Dermis blood vessel endothelial cell (primary cell): ENCODE measurements at places on chromosomes 13 and 19. TPM values are rescaled to one million over a fixed set of nuclear protein-coding genes. Genes with fewer than 3 reads are reported as not detected.

The FREM2 gene
- total RNA-seq, result under 0.01 and 0.05 TPM in 2 replicates

The CACNG6 gene
- 0.84 and 0.85 TPM in 2 replicates for total RNA-seq

DNA sequence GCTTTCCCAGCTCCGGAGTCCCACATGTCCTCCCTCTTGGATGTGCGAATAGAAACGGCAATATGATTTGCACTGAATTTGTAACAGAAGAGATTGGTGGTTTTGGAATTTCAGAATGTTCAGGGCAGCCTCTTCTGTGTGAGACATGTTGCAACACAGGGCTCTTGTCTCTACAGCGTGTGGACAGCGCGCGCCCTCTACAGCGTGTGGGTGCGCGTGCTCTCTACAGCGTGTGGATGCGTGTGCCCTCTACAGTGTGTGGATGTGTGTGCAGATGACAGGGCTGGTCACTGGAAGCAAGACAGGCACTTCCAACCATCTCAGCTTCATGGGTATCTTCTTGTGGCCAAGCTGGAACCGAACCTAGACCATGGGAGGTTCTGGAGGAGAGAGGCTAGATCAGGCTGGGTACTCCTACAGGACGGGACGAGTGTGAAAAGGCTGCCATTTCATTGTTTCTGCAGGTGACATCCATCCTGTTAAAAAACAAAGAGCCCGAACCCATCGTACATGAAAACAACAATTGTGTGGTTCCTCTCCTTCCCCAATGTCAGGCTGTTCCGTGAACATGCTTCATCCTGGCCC lies 78.4 kb downstream of the TEX29 start:
- no peak for DNase-seq

GRCh38 chr13:100280681-100281080 lies 191.8 kb downstream of the PCCA start:
- DNase-seq, result no peak

DNA sequence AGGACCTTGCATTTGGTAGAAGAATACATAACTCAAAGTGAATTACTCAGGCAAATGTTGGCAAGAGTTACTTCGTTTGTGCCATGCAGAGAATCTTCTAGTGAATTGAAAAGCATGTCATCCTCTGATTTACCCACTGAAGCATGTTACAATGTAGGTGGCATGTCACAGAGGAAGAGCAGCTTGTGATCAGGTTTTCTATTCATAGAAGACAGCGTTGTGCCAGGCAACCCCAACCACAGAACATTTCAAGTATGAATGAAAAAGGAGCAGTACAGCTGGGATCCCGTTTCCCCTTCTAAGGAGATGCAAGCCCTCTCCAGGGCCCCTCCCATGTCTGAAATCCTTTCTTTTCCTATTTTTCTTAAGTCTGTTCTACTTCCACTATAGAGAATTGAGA lies 6.0 kb upstream of the KATNAL1 start:
- no peak for DNase-seq

DNA sequence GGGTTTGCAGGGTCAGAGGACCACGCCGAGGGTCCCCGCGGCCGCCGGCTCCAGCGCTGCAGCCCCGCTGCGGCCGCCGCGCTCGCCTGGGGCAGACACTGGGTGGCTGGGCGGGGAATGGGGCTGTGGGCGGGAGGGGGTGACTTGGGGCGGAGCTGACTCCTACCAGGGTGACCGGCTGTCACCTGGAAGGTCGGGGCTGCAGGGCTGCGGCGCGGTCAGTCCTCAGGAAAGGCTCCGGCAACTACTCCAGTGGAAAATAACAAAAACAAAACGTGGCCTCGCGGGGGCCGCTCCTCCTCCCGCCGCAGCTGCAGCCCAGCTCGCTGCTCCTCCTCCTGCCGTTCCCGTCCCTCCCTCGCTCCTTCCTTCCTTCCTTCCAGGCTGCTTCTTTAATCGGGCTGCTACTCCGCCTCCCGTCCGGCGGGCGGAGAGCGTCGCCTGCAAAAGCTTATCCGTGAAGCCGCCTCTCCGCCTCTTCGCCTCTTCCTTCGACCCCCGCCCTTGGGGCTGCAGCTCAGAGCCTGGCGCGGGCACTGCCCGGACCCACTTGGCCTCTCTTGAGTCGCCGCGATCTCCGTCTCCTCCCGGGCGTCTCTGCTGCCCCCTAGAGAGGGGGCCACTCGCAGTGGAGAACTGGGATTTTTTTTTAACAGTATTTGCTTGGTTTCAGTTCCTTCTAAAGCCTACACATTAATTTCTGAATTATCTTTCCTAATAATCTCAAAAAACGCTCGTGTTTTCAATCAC lies at the start of gene TBC1D4:
TBC1D4 (minus strand) TSS at position 100 of the 750 bp plus-strand sequence. CDS start 402 bp downstream, outside the sequence.
- peak; percentile 93 for DNase-seq

GRCh38 chr19:53394522-53394973 lies 401 bp upstream of the ZNF765 start:
- DNase-seq, result peak; percentile 57

DNA sequence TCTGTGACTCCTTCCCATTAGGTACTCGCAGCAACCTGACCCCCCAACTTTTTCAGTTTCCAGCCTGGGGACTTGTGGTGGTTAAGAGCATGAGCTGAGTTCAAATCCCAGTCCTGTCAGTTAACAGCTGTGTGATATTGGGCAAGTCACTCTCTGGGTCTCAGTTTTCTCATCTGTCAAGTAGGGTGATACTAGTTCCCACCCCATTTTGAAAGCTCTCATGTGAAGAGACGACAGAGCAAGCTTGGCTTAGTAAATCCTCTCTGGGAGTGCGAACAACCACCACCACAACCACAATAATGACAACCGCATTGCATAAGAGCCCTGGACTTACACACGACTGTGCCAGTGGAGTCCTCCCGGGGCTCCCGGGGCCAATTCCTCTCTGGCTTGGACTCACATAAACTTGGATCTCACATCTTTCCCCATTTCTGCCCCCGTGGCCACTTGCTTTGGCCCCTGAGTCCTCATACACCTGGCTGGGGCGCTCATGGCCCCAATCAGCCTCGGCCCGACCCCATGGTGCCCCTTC lies 454 bp downstream of the BLVRB start:
- no peak for DNase-seq

DNA sequence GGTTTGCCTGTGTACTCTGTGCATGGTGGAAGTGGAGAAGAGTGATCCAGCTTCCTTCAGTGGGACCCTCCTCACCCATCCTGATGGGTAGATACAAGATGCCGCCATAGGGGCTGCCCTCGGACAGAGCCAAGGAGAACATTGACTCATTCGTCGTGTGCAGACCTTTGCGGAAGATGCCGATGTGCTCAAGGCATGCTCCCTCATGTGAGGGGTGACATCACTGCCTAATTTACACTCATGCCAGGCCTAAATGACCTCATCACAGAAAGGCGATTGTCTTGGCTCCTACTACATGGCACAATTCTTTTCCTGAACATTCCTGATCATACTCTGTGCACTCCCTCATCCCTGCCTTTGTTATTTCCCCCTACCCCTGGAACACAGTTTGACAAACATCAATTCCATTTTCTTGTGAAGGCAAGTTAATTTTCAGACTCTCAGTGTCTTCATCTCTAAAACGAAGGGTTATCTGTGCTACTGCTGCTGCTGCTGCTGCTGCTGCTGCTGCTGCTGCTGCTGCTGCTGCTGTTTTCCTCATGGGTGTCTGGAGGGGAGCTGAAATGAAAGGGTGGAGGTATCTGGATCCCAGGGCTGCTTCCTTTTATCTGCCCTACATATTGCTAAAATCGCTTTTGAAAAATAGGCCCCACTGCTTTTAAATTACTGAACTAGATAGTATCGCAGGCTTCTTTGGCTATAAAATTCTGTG lies 146.5 kb upstream of the ARGLU1 start:
- no peak for DNase-seq

- peak; percentile 41 for DNase-seq
Measured at GRCh38 chr13:91904597-91904996, 506.2 kb downstream of the GPC5 start.

GRCh38 chr13:91375116-91375729 lies 23.2 kb upstream of the GPC5 start:
- DNase-seq, result peak; percentile 27

DNA sequence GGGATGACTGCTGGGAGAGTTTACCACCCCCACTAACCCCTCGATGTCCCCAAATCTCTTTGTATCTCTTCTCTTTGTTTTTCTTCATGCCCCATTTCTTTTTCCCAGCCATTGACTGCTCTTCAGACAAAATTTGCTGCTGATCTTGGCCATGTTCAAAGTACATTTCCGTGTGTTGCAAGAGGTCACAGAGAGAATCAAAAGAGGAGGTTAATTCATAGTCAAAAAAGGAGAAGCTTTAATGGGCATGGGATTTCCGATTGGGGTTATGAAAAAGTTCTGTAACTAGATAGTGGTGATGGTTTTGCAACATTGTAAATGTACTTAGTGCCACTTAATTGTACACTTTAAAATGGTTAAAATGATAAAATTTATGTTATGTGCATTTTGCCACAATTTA lies 121.1 kb downstream of the FLT1 start:
- no peak for DNase-seq
